ENCODE measurements at places on chromosomes 1 and 21.
A peak's percentile ranks its signal among the peaks of the same experiment; 100 is the strongest.

DNA sequence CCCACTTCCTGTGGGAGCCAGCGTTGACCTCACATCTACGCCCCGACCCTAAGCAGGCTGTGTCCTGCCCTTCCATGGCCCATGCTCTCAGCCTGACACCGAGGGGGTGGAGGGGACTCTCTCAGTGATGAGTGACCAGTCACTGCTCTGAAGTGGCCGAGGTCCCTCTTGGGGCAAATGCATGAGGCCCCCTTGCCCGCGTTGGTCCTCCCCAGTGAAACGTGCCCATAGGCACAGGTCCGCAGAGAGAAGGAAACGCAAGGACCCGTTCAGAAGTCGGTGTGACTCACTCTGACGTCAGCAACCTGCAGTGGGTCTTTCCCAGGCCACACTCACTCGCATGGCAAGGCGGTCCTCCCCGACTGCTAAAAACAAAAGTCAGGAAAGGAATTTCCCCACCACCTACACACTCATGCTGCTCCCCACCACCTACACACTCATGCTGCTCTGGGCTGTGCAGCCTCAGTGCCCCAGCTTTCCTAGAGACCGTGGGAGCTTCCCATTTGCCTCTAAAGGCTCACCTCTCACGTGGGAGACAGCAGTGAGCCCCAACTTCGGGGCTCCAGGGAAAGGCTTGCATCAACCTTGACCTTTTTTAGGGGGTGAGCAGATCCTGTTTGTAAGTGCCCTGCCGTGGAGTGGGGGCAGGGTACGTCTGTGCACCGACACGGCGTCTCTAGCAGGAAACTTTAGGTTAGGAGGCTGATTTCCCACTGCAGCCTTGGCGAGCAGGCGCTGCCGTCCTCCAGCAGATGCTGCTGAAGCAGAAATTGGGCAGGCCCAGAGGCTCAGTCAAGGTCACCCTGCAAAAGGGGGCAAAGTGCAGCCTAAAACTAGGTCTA is 11.4 kb downstream of the UBASH3A start:
- DNase-seq, result no peak

DNA sequence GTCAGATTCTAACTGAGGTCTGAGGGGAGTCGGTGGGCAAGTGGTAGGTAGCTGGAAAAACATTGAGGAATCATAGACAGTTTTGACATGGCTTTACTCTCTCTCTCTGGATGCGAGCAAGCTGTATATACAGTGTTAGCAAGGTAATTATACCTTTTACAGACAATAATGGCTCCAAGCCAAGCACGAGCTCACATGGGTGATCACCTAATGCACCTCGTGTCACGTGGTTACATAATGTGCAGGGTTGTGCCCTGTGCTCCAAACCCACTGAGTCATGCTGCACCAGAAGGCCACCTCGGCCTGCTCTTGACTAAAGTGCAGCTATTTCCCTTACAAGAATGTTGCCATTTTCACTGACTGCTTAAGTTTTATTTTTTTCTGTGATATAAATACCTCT is 7.6 kb upstream of the CLCA2 start:
- DNase-seq, result no peak

DNA sequence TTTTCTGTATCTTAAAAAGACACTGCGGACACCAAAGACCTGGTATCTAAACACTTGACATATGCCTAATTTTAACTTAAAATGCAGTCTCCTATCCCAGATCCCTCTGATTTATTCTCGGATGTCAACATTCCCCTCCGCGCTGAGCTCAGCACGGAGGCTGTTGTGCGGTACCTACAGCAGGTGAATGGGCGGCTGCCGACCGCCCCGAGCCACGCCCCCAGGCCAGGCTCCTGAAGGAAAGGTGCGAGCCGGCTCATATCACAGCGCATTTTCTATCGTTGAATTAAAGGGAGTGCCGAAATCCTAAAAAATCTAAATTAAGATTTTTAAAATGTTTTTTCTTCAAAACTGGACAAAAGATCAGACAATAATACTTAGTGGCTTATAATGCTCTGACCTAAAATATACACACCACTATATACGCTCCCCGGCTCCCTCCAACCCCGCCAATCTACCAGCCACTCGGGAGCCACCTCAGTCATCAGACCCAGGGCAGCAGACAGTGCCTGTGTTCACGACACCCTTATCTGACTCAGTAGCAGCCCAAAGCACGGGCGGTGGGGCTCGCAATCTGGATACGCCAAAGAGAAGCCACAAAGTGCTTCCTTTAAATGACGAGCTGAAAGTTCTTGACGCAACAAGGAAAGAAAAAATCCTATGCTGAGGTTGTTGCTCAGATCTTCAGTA is 4.1 kb downstream of the WRAP73 start:
- DNase-seq, result no peak

GRCh38 chr1:18118078-18118477 is 10.5 kb downstream of the IGSF21 start:
- DNase-seq, result no peak

- no peak for DNase-seq
Observed at GRCh38 chr1:158080066-158080465, 86.6 kb downstream of the KIRREL1 start.

- no peak for DNase-seq
Observed at GRCh38 chr1:161727256-161727924, 6.0 kb downstream of the FCRLB start.

- no peak for DNase-seq
Observed at GRCh38 chr21:14879458-14879857, 185.3 kb downstream of the NRIP1 start.

DNA sequence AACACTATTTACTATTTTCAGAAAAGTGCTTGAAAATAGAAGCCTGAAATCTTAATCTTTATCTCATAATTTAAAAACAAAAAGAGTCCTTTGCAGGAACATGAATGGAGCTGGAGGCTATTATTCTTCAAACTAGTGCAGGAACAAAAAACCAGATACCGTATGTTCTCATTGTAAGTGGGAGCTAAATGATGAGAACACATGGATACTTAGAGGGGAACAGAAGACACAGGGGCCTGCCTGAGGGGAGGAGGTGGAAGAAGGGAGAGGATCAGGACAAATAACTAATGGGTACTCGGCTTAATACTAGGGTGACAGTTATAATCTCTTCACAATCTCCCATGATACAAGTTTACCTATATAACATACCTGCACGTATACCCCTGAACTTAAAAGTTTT is 176.3 kb downstream of the SDCCAG8 start:
- no peak for DNase-seq

DNA sequence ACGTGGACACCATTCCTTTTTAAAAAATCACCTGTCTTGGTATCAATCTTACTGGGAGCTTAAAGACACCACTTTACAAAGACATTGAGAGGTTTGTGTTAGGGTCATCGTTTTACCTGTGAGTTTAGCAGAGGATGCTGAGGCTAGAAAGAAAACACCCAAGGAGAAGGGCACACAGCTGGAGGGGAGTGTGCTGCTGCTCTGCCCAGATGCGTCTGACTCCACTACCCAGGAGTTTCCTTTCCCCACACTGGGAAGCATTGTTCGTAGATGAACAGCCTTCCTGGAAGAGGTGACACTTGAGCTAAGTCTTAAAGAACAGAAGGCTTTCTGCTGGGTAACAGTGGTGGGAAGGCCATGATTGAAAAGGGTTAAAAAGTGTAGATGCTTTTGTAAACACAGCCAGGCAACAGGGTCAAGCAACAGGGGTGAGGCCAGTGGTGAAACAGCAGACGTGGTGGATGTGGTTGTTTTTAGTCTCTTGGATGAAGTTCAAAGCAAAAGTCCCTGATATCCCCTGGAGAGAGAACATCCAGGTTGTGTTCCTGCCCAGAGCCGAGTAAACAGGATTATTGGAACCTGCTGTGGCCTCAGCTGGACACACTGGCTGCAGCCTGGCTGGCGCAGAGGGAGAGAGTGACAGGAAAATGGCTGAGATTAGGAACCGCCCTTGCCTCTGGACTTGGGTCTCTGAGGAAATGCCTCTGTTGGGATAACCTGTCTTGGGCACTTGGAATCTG is 198.6 kb upstream of the JUN start:
- DNase-seq, result no peak

DNA sequence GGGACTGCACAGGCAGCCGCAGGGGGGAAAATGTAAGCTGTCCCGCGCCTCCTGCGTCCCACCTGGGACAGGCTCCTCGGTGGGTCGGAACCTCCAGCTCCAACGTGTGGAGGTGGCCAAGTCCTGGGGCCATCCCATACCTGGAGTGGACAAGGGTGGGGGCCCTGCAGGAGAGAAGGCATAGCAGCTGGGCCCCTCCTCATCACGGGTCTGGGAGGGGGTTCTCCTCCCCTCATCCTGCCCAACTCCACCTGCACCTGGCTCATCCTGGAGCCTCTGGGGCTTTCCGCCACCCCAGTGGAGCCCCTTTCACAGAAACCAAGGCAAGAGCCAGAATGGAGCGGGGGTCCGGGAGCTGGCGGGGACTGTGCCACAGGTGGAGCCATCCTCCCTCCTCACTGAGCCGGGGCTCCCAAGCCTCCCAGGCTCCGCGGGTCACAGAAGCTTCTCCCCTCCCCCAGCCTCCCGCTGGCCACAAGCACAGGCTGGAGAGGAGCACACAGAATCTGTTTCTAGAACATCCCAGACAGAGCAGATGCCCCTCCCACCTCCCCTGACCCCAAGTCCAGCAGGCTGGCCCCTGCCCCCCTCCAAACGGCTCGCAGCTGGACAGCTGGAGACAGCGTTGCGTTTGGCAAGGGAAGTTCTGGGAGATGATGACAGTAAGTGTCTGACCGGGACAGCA is 65.8 kb downstream of the MEGF6 start:
- peak; percentile 69 for DNase-seq

- no peak for DNase-seq
Observed at GRCh38 chr1:235366286-235366685, 941 bp upstream of the TBCE start.

DNA sequence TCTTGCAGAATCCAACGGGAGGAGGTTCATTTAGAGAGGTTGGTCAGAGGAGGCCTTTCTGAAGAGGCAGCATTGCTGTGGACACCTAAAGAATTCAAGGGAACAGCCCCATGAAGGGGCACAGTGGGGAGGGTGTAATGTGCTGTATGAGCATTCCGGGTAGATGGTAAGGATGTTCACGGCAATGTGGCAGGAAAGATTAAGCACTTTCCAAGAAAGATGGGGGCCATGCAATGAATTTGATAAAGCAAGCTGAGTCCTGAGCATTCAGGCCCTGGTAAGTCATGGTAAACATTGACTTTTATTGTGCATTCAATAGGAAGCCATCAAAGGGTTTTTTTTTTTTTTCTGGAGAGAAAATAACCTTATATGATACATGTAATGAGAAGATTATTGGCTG is 166.6 kb downstream of the GREM2 start:
- DNase-seq, result no peak

DNA sequence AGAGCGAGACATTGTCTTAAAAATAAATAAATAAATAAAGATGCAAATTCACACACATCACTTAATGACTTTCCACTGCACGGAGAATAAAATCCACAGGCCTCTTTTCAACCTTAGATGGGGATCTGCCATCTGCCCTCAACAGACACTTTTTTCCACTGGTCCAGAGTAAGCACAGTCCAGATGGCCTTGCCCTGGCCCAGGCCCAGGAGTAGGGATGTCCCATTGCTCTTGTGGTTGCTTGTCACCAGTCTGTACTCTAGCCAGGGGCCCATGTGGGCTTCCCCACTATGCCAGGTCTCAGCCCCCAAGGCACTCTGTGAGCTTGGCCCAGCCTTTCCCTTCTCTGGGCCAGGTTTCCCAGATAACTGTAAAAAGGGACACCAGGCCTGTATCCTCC is 17.4 kb downstream of the PLOD1 start:
- DNase-seq, result no peak

DNA sequence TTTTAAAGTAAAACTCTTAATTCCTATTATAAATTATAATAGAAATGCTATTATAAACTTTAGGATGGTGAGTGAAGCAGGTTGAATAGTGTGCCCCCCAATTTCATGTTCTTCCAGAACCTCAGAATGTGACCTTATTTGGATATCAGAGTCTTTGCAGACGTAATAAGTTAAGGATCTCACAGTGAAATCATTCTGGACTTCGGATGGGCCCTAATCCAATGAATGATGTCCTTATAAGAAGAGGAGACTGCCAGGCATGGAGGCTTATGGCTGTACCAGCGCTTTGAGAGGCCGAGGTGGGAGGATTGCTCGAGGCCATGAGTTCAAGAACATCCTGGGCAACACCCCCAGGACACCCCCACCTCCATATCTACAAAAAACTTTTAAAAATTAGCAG is 9.4 kb upstream of the MT1HL1 start:
- DNase-seq, result no peak

DNA sequence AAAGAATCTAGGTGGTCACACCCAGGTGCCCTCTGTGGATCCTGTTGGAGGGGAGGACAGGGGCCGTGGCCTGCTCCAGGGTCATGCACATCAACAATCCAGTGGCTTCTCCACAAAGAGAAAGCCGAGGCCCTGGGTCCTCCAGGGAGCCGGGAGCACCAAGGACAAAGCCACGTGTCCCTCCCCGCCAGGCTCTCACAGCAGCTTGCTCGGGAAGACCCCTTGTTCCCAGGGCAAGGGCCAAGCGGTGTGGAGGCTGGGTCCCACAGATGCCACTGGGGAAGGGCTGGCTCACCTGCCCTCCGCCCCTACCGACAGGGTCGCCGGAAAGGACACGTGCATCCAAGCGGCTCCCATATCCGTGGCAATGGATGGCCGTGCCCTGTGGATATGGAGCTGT is 192.9 kb upstream of the VAMP3 start:
- no peak for DNase-seq

- no peak for DNase-seq
Observed at GRCh38 chr1:204194080-204194479, 2.2 kb downstream of the KISS1 start.

DNA sequence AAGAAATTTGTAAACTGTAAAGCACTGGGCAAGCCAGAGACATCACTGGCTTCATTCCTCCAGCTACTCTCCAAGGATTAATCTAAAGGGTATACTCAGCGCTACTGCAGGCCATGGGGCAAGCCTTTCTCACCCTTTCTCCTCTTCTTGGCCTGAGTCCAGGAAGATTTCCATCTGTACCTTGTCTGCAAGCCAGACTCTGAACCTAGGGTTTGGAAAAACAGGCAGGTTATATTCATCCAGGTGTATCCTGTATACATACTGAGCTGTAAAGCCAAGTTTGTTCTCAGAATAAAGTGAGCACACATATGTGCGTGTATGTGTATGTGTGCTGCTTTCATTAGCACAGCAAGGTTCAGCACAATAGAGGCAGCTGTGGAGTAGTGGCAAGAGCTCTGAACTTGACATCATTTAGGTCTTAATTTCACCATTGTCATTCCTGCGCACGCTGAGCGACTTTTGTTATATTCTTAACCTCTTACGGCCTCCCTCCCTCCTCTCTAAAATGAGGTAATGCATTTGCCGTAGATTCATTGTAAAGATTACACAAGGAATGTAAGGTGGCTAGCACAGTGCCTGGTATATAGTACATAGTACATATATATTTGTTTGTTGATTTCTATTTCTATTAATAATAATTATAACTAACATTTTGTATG is 128.1 kb upstream of the JUN start:
- DNase-seq, result no peak

GRCh38 chr1:219088778-219089557 is 84.7 kb upstream of the LYPLAL1 start:
- DNase-seq, result no peak

DNA sequence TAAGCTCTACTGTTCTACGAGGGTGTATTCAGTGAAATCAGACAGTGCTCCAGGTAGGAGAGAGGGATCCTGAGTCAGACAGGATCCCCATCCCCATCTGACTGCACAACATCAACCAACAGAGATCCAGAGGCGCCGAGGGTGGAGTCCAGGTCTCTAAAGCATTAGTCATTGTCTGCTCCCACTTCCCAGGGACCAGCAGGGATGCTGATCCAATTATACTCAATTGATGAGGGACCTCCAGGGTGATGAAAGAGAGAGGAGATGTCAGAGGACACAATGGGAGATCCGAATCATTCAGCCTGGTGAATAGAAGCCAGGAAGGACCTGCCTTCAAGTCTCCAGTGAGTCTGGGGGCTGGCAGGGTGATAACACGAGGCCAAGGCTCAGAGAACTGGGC is 39.5 kb upstream of the STMN1 start:
- peak; percentile 30 for DNase-seq

All from eye (tissue), 1 donor.